GM23248 (cell line): ENCODE measurements at places on chromosomes 3 and 15.

DNA sequence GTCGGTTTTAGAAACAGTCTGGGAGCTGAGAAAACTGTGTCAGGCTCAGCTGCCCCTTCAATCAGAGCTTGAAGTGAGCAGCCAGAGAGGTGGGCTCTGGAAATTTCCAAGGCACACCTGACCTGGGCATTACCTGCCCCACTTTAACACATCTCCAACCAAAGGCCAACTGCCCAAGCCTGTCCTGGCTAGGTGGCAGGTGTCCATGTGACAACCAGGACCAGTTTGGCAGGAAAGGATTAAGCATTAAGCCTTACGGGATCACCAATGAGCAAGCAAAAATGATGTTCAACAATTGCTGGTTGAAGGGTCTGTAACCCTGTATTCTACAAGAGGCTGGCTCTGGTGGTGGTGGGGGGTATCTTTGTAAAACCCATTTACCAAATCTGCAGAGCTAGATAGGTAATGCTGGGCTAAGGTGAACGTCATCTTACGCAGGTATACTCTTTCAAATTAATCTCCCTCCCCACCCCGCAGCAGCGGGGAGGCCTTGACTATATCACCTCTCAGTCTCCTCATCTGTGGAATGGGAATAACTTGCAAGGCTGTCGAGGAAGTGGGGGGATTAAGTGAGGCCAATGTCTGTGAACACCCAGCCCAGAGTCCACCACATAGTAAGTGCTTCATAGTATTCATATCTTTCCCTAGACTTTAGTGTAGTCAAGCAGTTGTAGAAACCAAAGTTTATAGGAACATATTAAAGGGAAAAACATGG lies 183.2 kb downstream of the MEGF11 start:
- DNase-seq, result no peak

DNA sequence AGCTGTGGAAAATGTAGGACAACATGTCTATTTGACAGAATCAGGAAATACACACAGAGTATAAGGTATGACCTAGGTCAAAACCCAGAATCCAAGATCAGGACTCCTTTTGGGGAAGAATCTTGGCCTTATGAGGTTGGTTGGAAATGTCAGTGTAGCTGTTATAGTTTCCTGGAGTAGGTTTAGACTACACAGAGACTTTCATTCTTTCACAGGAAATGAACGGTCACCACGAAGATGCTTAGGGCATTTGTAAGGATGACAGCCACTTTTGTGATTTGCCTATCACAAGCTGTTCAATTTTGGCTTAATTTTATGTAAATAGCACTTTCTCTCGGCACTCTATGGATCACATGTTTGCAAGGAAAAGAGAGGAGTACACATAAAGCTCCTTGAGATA lies 18.6 kb upstream of the ZBTB20 start:
- peak; percentile 26 for DNase-seq

GRCh38 chr15:62474771-62475124 lies 309.7 kb upstream of the C2CD4B start:
- DNase-seq, result peak; percentile 75

DNA sequence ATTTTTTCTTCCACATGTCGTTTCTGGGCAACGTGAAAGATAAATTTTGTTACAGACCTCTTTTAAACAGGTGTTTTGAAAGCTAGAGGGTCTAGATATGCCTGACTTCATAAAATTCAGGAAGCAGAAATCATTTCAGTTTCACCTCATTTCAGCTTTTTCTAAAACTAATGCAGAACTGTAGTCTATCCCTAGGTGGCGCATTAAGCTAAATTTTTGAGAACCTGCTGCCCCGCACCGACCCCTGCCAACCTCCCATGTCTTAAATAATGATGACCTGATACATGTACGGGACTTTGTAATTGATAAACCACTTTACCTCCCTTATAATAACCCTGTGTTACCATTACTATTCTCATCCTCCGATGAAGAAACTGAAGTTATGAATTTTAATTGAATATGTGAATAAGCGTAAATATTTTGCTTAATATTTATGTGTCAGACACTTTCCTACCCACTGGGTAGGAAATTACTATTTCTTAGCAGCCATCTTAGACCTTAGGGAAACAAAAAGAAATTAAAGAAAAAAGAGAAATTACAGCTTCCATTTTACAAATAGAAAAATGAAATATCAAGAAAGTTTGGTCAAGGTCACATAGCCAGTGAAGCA lies 78.7 kb upstream of the GCNT3 start:
- DNase-seq, result peak; percentile 62

DNA sequence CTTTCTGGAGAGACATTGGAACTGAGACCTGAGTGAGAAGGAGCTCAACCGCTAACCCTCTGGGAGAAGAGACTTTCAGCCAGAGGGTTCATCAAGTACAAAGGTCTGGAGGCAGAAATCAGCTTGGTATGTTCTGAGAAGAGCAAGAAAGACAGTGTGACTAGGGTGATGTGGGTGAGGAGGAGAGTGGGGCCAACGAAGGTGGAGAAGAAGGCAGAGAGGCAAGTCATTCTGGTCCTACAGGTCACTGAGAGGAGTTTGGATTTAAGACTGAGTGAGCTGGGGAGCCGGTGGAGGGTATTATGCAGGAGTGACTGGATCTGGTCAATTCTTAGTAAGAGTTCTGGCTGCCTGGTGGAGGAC lies 12.2 kb downstream of the XIRP1 start:
- no peak for DNase-seq

DNA sequence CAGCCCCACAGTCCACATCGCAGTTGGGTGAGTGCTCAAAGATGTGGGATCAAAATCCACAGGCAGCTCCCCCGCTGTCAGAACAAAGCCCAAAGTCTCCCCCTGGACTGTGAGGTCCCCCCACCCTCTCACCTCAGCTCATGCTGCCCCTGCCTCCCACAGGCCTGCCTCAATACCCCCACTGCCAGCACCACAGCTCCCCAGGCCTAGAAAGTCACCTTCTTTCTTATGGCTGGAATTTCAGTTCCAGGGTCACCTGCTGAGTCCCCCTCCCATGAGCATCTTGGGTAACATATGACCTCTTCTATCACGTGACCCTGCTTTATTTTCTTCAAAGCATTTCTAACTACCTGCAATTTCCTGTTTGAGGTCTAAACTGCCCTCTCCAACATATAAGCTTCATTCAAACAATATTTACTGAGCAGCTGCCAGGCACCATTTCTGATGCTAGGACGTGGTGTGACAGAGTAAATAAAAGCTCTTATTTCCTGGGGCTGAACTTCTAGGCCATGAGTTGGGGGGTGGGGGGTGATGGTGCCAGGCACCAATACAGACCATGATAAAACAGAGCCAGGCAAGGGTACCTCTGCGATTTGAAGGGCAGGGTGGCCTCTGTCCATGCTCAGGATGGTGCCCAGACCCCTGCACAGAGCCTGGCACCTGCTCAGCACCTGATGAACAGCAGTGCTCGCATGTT lies 2.4 kb upstream of the TMEM89 start:
- no peak for DNase-seq

- DNase-seq, result peak; percentile 80
Observed at GRCh38 chr15:101641129-101641764, 10.9 kb downstream of the TM2D3 start.

GRCh38 chr3:57078635-57079473 lies 18.4 kb downstream of the SPATA12 start:
- peak; percentile 60 for DNase-seq

- DNase-seq, result no peak
Observed at GRCh38 chr3:66017591-66017990, 21.1 kb downstream of the MAGI1 start.

- no peak for DNase-seq
Observed at GRCh38 chr15:61133361-61133760, 95.7 kb downstream of the RORA start.

DNA sequence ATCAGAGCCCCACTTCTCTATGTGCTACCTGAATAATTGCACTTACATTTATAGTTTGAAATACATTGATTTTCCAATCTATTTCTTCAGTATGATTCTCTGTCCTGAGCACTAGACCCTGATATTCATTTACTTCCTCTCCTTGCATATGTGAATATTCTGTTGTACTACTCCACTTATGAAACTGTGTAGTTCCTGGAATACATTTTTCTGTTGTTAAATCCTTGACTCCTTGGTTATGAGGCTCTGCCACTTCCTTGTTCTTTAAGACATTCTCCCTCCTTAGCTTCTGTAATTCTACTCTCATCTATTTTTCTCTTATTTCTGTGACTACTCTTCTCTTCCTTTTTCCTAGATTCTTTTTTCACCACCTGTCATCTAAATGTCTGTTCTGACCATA lies 12.9 kb upstream of the MGA start:
- DNase-seq, result no peak

DNA sequence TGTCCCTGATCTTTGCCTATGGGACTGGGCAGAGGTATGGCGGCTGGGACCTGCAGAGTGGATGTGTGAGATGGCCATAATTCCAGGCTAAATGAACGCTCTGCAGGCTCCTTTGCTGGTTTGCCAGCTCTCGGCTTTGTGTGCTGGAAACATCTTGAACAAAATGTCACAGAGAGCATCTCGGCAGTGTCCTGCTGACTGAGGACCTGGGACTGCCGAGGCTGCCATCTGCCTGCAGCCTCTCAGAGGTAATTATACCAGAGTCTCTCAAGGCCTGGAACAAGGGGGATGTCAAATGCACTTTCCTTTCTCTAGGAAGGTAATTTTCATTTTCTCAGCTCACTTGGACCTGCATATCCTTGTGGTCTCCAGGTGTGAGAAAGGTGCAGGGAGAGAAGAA lies 354.2 kb downstream of the PDCD6IP start:
- no peak for DNase-seq

DNA sequence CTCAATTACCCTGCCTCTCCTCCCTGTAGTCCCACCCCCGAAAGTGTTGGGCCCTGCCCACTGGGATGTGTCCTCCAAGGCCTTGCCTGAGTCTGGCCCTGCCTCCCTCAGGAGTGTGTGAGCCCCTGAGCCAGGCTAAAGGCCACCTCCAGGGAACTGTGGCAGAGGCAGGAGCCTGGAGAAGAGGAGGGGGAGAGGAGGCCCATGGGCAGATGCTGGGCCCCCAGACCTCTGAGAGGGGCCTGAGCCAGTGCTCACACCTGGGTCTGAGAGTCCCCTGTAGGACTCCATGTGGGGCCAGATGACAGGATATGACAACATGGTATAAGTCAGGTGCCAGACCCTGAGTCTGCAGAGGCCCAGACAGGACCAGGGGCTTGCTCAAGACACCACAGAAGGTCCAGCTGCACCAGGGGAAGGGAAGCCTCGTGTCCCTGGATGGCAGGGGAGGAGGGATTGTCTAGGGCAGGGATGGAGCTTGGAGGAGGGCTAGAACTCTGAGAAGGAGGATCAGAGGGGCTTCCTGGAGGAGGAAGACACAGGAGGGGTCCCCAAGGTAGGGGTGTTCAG lies 217.9 kb downstream of the TBC1D2B start:
- DNase-seq, result no peak

DNA sequence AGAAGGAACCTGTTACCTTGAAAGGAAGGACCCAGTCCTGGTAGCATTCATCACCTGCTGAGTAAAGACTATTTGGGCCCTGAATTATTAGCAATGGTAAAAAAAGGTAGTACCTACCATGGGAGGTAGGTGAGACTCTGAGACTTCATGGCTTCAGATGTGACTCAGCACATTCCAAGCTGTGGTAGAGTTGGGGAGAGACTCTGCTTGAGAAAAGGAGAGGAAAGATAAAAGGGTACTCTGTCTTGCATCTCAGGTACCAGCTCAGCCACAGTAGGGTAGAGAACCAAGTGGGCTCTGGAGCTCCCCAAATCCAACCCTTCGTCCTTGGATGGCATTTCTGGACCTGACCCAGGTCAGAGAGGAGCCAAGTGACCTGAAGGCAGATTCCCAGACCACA lies 430.4 kb downstream of the TBL1XR1 start:
- peak; percentile 3 for DNase-seq

DNA sequence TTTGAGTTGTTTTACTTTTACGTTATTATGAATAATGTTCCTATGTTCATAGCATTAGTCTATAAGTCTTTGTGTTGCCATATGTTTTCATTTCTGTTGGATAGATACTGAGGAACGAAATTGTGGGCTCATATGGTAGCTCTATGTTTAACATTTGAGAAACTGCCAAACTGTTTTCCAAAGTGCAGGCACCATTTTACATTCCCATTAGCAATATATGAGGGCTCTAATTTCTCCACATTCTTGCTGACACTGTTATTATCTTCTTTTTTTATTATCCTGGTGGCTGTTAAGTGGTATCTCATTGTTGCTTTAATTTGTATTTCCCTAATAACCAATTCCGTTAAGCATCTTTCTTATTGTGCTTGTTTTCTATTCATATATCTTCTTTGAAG lies 1.8 kb upstream of the PIK3R4 start:
- peak; percentile 38 for DNase-seq

DNA sequence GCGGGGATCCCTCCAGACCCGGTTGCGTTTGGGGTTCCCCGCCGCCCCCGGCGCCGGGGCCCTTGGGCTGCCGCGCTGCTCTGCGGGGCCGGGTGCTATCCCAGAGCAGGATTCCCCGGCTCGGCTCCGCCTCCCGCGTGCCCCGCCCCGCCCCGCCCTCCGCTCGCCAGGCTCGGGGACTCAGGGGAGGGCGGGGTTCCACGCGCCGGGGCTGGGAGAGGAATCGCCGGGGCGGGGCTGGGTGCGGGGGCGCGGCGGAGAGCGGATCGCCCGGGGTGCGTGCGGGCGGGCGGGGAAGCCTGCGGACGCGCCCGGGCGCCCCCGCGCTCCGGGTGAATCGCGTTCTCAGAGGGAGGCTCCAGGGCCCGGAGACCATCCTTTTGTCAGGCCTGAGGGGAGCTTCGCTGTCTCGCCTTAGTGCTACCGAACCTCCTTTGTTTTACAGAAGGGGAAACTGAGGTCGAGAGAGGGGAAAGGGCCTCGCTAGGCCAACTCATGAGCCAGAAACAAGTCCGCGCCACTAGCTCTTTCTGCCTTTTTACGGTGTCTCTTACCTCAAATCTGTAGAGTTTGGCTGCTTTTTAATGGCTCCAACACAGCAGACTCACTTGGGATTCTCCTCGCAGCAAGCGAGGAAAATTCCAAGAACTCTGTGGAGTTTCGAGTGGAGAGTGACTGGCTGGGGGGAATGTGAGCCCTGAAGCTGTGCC lies at the start of gene TMEM158:
Gene TMEM158, minus strand, starts transcription at position 82 of the 710 bp plus-strand sequence. CDS start 260 bp downstream, outside the sequence.
- peak; percentile 92 for DNase-seq

- peak; percentile 91 for DNase-seq
Observed at GRCh38 chr3:124248471-124249028, 256.6 kb upstream of the ROPN1 start.

- DNase-seq, result peak; percentile 13
Observed at GRCh38 chr3:110459021-110459420, 612.6 kb upstream of the NECTIN3 start.

GRCh38 chr15:47820057-47820746 lies 102.9 kb downstream of the SEMA6D start:
- DNase-seq, result peak; percentile 40

DNA sequence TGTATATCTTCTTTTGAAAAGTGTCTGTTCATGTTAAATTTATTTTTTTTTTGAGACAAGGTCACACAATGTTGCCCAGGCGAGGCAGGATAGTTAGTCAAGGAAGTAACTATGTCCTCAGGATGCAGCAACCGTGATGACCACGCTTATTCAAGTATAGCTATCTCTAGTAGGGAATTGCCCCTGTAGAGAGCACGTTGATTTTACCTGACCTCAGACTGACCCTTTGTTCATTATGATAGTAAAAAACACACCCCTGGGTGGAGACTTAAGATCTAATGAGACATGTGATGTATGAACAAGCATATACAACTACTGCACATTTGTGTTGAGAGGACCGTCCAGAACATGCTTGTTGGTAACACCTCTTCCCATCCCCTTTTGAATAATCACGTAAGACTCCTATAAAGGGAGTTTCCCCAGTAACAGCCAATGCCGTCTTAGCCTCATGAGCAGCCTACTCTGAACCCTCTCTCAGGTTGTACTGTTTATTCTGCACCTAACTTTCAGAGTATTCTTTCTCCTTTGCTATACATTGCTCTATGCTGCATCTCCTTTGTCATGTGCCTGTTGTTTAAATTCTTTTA lies 32.9 kb downstream of the ZNF621 start:
- no peak for DNase-seq

- peak; percentile 51 for DNase-seq
Observed at GRCh38 chr3:70090322-70090913, 90.9 kb downstream of the SAMMSON start.
